DND-41 (cell line): ENCODE measurements at places on chromosomes 6 and 20.
A peak's percentile ranks its signal among the peaks of the same experiment; 100 is the strongest.

GRCh38 chr6:10307476-10307875, 107.4 kb downstream of the TFAP2A start:
- H3K4me1 ChIP-seq = no peaks in the 10 kb centered on the region
- no peaks in the 10 kb centered on the region for H3K27me3 ChIP-seq
- H3K4me3 ChIP-seq = no peak overlapping the region
- no peak overlapping the region for H3K27ac ChIP-seq
- H3K36me3 ChIP-seq = no peaks in the 10 kb centered on the region

GRCh38 chr20:48339190-48339985, 488.4 kb downstream of the PREX1 start:
- no peaks in the 10 kb centered on the region for H3K27me3 ChIP-seq
- H3K36me3 ChIP-seq = no peaks in the 10 kb centered on the region
- H3K27ac ChIP-seq = no peak overlapping the region

DNA sequence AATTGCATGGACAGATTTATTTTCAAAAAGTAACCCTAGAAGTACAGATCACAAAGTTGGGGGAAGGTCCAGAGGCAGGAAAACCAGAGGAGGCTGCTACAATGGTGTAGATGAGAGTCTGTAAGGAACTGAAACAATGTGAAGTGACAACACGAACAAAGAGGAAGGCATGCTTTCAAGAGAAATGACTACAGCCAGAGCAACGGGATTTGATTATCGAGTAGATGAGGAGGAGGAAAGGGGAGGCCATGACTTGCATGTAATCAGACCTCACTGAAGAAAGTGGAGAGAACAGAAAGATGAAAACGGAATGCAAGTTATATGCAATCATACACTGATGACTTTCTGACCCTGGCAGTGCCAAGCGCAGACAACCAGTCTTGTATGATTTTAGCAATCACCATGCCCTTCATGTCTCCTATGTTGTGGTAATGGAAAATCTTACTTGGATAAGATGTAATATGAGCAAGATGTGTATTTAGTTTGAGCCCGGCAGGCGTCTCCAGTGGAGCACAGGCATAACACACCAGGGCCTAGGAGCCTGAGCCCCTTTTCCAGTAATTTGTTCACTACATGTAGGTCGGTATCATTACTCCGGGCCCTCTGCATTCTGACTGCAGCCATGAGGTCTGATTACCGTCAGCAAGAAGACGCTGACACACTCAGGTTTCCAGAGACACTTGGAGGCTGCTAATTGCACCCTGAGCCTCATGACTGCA, 34.0 kb upstream of the FAM83C start:
- no peak overlapping the region for H3K4me3 ChIP-seq
- peaks cover 7% of the 10 kb centered on the region; the same call in 1 of the 2 replicates for H3K36me3 ChIP-seq
- DNase-seq = no peak
- H3K4me1 ChIP-seq = no peaks in the 10 kb centered on the region

GRCh38 chr6:137951064-137951597, 84.1 kb downstream of the TNFAIP3 start:
- H3K27ac ChIP-seq = 0 out of 2 replicates have a peak overlapping the region, but pooled peaks have one; percentile 8
- H3K27me3 ChIP-seq = no peaks in the 10 kb centered on the region
- no peaks in the 10 kb centered on the region for H3K36me3 ChIP-seq
- H3K4me1 ChIP-seq = peaks cover 10% of the 10 kb centered on the region; the same call in 1 of the 2 replicates
- DNase-seq = no peak
- H3K4me3 ChIP-seq = no peak overlapping the region

GRCh38 chr6:30781743-30782424, 37.5 kb upstream of the IER3 start:
- peaks cover 20% of the 10 kb centered on the region for H3K4me1 ChIP-seq
- no peaks in the 10 kb centered on the region for H3K27me3 ChIP-seq
- H3K36me3 ChIP-seq = no peaks in the 10 kb centered on the region
- no peak overlapping the region for H3K27ac ChIP-seq

DNA sequence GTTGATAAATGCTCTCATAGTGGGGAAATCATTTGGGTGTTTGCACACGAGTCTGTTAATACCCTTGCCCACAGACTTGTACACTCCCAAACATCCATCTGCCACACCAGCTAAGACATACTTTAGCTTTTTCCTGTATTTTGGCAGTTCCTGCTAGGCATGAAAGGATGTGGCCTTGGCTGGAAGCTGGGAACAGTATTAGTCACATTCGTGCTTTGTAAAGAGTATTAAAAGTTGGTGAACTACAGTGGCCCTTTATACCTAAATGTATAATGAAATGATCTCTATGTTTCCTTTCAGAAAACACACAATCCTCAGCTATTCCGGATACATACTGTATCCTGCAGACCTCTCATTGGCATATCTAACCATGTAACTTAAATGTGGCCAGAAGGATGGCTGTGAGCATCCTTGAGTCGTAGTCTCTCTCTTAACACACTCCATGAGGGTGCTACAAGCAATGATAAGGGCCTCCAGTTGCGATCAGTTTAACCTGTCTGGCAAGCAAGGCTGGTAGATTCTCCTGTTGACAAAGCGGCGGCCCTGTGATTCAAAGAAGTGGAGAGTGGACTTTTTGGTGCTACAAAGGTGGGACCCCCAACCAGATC, 1.5 kb downstream of the LEMD2 start:
- peaks cover 53% of the 10 kb centered on the region for H3K36me3 ChIP-seq
- peak overlapping the region; percentile 63; the same call in 1 of the 2 replicates for H3K4me3 ChIP-seq
- DNase-seq = no peak
- H3K27ac ChIP-seq = peak overlapping the region; percentile 91

DNA sequence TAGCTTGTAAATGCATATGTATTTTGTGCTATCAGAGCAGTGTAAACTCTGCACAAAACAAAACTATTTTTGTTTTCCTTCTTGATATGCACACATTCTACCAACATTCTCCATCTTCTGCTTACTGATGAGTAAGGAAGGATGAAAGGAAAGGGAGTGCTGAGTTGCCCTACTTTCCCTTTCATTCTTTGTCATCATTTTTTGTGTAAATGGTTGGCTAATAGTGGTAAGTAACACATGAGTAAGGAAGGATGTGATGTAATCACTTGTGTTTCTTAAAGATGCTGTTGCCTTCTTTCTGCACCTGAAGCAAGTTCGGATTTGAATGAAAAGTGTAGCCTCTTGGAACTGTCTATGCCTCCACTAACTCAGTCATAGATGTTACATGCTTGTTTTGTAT, 4.6 kb upstream of the REV3L start:
- DNase-seq = no peak
- peak overlapping the region; percentile 22; the same call in 1 of the 2 replicates for H3K27ac ChIP-seq
- no peaks in the 10 kb centered on the region for H3K27me3 ChIP-seq
- peaks cover 43% of the 10 kb centered on the region for H3K4me1 ChIP-seq
- H3K36me3 ChIP-seq = peaks cover 30% of the 10 kb centered on the region

DNA sequence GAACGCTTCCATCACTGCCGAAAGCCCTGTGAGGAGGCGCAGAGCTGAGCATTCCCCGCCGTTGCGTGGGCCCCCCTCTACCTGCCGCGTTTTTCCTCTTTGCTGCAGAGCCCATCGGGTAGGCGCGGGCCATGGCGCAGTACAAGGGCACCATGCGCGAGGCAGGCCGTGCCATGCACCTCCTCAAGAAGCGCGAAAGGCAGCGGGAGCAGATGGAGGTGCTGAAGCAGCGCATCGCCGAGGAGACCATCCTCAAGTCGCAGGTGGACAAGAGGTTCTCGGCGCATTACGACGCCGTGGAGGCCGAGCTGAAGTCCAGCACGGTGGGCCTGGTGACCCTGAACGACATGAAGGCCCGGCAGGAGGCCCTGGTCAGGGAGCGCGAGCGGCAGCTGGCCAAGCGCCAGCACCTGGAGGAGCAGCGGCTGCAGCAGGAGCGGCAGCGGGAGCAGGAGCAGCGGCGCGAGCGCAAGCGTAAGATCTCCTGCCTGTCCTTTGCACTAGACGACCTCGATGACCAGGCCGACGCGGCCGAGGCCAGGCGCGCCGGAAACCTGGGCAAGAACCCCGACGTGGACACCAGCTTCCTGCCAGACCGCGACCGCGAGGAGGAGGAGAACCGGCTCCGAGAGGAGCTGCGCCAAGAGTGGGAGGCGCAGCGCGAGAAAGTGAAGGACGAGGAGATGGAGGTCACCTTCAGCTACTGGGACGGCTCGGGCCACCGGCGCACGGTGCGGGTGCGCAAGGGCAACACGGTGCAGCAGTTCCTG, 693 bp downstream of the FAM50B start:
- DNase-seq = no peak
- no peaks in the 10 kb centered on the region for H3K4me1 ChIP-seq
- H3K36me3 ChIP-seq = no peaks in the 10 kb centered on the region
- H3K27me3 ChIP-seq = peaks cover 4% of the 10 kb centered on the region
- H3K4me3 ChIP-seq = no peak overlapping the region

DNA sequence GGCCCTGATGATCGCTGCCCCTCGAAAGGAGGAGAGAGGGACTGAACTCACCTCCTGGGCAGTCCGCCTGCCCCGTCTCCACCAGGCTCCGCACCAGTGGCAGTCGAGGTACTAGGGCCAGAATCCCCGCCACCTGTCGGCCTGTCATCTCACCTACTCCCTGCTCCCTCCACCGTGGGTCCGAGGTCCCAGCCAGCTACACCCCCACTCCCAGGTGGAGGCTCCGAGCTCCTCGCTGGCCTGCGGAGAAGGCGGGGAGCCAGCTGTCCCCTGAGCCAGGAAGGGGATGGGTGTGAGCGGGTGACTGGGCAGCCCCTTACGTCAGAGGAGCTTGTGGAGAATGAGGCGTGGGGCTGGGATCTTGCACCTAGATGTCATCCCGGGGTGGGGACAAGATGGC, 1066.5 kb upstream of the MANEA start:
- H3K4me3 ChIP-seq = no peak overlapping the region
- H3K27ac ChIP-seq = no peak overlapping the region
- H3K27me3 ChIP-seq = no peaks in the 10 kb centered on the region
- DNase-seq = no peak

DNA sequence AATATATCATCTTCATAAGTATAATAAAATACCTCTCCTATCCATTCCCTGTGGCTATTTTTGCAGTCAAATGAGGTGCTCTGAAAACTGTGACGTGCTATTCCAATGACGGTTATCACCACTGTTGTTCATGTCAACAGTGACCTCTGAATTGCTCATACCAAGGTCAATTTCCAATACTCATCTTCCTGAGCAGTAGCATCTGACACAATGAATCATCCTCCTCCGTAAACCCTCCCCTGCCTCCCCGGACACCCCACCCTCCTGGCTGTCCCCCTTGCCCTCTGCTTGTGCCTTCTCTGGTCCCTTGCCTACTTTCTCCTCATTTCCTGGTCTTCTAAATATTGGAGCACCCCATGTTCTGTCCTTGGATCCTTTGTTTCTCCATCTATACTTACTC, 77.7 kb upstream of the SLC22A23 start:
- no peak overlapping the region for H3K27ac ChIP-seq
- no peaks in the 10 kb centered on the region for H3K4me1 ChIP-seq
- no peak for DNase-seq
- H3K4me3 ChIP-seq = no peak overlapping the region

DNA sequence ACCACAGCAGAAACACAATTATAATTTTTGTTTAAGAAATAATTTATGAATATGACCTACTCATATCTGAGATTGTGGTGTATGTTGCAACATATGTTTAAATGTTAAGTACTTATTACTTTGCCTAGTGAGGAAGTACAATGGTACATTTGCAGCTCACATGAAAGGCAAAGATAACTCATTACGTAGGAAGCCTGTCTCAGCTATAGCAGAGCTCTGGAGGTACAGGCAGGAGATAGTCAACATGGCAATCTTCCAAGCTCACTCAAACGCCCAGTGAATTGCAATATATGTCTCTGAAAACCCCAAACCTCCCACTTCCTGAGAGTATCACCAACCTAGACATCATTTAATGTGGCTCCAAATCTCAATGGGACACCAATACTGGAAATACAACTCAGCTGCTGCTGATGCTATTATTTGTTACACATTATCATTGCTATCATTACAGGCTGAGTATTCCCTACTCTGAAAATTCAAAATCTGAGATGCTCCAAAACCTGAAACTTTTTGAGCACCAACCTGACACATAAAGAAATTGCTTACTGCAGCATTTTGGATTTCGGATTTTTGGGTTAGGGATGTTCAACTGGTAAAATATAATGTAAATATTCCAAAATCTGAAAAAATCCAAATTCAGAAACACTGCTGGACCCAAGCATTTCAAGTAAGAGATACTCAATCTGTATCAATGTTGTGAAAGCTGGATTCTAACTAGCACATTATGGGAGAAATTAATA, 25.1 kb upstream of the GSTA4 start:
- no peaks in the 10 kb centered on the region for H3K27me3 ChIP-seq
- DNase-seq = no peak
- peaks cover 38% of the 10 kb centered on the region for H3K36me3 ChIP-seq
- no peak overlapping the region for H3K4me3 ChIP-seq

DNA sequence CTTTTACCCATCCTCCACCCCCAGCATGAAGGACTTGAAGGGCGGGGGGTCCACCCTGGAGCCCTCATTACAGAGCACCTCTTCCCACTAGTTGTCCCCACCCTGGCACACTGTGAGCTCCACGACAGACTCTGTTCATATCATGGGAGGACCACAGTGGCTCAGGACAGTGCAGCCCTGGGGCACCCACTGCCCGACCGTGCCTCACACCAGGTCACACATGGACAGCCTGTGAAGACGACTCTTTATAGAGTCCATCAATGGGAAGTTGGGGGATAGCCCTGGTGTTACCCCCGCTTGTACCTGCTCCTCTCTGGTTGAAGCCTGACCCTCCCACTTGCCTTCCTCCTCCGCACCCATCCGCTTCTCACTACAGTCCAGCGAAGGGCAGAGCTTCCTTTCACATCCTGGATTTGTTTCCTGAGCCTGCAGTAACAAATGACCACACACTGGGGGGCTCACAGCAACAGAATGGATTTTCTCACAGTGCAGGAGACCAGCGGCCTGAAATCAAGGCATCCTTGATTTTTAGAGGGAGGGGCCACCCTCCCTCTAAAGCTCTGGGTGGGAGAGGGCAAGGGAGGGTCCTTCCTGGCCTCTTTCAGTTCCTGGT, 15.5 kb downstream of the ZNF831 start:
- H3K4me1 ChIP-seq = no peaks in the 10 kb centered on the region
- H3K36me3 ChIP-seq = no peaks in the 10 kb centered on the region
- H3K4me3 ChIP-seq = no peak overlapping the region
- peaks cover 5% of the 10 kb centered on the region for H3K27me3 ChIP-seq

DNA sequence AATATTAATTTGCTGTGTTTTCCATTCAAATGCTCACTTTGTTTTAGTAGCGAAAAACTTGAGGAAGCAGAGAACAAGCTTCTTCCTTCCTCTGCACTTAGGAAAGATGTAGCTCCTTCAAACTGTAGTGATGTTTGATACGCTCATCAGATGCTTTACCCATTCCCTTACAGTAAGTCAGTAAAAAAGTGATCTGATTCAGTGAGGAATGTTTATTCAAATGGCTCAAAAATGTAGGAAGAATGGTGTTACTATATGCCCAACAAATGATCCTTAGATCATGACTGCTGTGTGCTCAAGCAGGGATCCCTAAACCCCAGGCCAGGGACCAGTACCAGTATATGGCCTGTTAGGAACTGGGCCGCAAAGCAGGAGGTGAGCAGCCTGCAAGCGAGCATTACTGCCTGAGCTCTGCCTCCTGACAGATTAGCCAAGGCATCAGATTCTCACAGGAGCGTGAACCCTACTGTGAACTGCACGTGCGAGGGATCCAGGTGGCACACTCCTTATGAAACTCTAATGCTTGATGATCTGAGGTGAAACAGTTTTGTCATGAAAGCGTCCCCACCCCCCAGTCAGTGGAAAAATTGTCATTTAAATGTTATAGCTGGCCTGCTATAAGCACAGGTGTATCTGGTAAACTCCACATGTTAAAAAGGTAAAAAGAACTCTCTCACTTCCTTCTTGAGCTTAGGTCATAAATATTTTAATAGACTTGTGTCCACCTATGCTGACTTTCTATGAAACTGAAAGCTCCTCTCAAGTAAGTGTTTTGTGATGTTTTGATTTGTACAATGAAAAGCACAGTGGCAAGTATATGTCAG, 187.2 kb downstream of the FOXC1 start:
- H3K27me3 ChIP-seq = no peaks in the 10 kb centered on the region
- no peak for DNase-seq
- no peak overlapping the region for H3K27ac ChIP-seq
- H3K4me1 ChIP-seq = no peaks in the 10 kb centered on the region
